ENCODE measurements at places on chromosomes 11 and 22.

DNA sequence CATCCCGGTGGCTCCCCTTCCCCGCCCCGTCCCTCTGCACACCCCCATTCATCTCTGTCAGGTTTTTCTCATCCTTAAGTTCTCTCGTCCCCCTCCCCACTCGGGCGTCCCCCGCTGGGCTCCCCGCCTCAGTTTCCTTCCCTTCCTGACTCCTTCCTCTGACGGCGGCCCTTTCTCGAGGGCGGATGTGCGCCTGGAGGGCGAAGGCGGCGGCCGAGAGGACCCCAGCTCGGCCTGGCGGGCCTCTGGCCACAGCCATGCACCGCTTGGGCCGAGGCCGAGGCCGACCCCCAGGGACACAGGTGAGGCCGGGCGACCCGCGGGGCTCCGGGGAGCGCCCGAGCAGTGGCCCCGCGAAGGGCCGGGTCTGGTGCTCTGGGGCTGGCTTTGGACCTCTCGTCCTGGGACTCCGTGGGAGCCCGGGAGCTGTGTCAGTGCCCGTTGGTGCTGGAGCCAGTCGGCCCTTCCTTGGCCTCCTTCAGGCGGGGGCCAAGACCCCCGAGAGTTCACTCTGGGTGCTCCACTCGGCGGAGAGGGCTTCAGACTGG is 2.9 kb downstream of the PHLDB1 start:
- DNase-seq = peak; percentile 5

DNA sequence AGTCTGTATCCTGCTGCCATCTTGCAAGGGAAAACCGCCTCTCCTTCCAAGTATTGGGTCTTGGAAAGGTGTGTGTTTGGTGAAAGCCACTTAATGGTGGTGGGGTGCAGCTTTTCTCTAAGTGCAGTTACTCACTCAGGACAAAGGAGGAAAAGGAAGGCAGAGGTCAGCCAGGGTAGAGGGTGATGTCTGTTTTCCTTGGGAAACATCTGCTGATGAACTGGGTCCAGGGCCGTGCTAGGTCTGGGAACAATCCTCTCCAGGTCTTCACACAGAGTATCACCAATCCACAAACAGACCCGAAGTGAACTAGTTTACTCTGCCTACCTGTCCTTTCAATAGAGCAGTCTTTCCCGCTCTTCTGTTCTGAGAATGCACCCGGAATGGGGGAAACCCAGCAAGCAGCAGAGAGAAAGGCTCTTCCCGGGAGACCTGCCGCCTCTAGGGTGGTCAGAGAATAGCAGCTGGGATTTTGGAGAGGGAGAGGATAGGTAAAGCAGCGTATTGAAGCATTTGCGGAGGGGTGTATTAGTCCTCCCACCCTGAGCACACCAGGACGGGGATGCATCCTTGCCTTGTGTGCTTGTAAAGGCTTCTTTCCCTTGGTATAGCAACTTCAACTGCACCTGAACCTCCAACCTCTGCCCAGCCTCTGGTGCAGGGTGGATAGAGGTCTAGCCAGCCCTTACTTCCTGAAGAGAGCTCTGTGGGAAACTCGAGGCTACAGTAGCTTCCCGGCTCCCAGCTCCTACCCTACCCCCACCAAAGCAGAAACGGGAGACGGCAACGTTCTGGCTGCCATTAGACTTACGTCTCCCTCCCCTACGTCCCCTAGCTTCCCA is 20.7 kb downstream of the LHFPL7 start:
- no peak for DNase-seq

- DNase-seq = no peak
Observed at GRCh38 chr22:47192651-47193437, 430.4 kb downstream of the TBC1D22A start.

GRCh38 chr11:128678024-128678423 is 15.8 kb upstream of the FLI1 start:
- no peak for DNase-seq

GRCh38 chr11:102703826-102704493 is 1.6 kb downstream of the MMP27 start:
- no peak for DNase-seq

GRCh38 chr22:31977939-31978338 is 33.6 kb downstream of the YWHAH start:
- no peak for DNase-seq

GRCh38 chr11:14417186-14417585 is 58.2 kb upstream of the RRAS2 start:
- no peak for DNase-seq

- no peak for DNase-seq
Observed at GRCh38 chr11:58647866-58648265, 25.4 kb downstream of the CNTF start.

- peak; percentile 35 for DNase-seq
Observed at GRCh38 chr22:37544955-37545702, 15.2 kb upstream of the CDC42EP1 start.

DNA sequence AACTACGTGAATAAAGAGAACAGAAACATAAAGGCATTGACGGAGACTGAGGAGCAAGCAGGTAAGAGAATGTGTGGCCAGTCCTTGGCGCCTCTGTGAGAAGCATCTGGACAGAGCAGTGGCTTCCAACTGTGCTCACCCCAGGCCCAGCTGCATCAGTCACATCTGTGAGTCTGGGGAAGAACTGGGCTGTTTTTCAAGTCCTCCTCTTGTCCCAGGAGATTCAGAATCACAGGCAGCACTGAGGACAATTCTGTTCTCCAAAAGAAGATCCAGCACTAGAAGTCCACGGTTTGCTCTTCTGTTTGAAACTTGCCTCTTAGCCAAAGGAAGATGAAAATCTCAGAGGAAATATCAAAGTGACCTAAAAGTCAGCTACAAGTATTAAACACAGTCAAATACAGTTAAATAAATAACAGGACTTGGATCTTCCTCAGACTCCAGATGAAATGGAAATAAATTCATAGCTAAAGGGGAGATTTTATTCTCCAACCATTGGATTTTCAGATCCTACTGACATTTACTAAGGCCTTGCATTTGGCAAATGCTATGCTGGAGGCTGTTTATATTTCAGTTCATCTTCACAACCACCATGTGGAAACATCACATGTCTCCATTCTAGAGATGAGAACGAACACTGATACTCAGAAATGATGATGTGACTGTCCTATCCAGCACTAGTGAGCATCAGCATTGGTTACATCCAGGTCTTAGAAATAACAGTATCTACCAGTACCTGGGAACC is 14.1 kb downstream of the FAM181B start:
- DNase-seq = no peak

DNA sequence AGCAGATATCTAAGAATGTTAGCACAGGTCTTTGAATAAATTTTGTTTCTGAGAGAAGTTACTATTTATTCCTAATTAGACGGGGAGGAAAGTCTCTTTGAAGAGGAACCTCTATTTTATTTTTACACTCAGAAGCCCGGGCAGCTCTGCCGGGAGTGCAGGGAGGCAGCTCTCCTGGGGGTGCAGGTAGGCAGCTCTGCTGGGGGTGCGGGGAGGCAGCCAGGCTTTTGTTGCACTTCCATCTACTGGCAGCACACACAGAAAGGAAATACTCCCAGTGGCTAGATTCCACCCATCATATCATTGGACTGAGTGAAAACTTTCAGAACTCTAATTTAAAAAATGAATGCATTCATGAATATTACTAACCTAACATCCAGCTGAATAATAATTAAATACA is 24.6 kb downstream of the OR10A6 start:
- no peak for DNase-seq

DNA sequence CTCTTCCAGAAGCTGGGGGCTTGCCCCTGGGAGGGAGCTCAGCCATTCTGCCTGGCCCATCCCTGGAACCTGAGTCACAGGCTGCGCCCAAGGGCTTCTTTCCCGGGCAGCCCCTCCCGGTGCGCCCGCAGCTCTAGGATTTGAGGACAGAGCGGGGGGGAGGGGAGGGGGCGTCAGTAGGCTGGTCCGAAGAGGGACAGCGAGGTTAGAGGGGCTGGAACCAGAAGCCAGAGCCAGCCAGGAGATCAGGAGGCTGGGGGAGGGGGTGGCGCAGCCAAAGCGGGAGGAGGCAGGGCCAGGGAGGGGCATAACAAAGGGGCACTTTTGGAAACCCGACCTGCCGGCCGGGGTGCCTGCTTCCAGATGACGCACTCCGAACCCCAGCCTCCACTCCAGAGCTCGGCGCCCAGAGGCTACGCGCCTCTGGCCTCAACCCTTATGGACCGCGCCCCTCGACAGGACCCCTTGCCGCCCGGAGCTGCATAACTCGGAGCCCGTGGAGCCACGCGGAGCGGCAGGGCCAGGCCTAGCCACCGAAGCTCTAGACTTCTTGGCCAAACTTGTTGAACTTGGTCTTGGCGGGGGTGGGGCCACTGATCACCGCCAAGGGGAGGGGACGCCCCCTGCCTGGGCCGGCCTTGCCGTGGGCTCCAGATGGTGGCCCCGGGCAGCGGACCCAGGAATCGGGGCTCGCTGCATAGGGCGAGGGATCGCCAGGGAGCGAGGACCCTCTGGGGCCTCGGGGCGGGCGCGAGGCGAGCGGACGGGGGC is 744 bp downstream of the PACSIN3 start:
- no peak for DNase-seq

DNA sequence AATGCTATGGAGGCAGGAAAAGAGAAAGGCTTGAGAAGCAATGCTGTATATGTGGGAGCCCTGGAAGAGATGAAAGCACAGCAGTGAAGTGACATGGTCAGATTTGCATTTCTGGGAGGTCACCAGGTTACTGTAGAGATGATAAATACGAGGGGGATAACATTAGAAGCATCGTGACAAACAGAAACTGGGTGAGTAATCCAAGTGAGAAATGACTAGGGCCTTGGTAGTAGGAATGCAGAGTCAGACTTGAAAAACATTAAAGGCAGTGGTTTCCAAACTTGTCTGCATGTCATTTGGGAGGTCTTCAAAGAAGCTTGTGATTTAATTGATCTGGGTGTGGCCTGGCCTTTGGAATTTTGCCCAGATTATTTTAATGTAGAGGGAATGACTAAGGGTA is 43.9 kb downstream of the CCDC34 start:
- DNase-seq = no peak

DNA sequence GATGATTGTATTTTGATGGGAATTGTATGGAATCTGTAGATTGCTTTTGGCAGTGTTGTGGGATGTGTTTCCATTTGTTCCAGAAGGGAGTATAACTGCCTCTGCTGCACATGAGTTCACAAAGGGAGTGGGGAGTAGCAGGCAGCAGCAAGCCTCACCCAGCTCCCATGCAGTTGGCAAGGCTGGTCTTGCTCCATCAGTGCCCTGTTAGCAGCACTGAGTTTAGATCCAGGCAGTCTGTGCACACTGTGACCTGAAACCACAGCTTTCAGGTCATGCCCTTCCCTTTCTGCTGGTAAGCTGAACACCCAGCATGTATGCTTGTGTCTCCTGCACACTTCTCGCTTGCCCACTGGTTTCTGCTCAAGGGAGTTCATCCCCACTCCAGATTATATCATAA is 3.7 kb upstream of the NUCB2 start:
- no peak for DNase-seq

- DNase-seq = no peak
Observed at GRCh38 chr11:107623183-107623582, 32.2 kb downstream of the ELMOD1 start.

DNA sequence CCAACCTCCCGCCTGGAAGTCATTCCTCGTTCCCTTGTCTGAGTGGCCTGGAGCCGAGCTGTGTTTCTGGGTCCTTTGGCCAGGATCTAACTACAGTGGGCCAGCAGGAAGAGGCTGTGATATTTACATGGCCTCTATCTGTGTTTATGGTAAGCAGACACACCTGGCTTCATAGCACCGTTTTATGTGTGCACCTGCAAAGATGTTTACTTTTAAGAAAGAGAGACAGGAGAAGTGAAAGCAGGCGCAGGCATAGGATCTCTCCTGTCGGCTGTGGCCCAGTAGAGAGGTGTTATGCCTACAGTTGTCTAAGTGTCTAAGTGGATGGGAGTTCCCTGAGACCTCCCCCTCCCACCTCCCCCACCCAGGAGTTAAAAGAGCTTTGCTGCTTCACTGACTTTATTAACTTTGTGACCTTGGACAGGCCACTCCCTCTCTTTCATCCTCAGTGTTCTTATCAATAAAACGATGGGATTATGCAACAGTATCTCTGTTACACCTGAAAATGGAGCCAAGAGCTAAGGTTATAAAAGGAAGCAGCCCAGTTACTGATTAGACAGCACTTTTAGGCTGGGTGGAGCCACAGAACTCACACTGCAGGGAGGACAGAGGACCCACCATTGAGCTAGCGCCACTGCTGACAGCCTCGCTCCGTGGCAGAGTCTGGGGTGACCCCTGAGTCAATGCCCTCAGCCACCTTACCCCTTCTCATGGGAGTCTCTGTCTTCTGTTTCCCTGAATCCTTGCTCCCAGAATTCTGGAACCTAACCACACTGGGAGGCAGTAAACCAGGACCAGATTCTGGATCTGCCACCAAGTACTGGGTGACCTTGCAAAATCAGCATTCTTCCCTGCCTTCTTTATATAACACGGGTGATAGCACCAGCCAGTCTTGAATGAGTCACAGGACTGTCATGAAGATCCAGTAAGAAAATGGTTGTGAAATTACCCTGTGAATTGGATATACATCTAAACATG is 22.0 kb downstream of the ST14 start:
- DNase-seq = no peak

DNA sequence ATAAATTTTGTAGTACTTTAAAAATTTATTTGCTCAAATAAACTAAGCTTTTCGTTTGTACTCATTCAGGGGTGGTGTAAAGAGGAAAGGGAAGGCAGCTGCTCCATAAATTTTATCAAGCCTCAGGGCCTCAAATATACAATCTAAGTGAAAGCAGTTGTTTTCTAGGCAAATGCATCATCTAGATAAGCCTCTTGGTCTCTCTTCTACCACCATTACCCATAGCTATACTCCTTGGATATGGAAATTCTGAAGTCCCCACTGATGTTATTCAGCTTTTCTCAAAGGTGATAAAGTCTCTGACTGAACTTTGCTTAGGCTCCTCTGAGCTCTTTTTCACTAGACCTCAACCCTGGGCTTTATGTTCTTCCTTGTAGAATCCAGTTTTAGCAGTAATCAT is 1313.1 kb downstream of the JRKL start:
- no peak for DNase-seq

GRCh38 chr11:33531743-33532181 is 168.9 kb downstream of the C11orf91 start:
- no peak for DNase-seq

- DNase-seq = no peak
Observed at GRCh38 chr11:22792497-22792896, 37.1 kb downstream of the SVIP start.

GRCh38 chr11:81224396-81224795 is 1509.3 kb downstream of the FAM181B start:
- DNase-seq = no peak

- no peak for DNase-seq
Observed at GRCh38 chr11:134691985-134692384, 279.9 kb upstream of the B3GAT1 start.
